ENCODE measurements at places on chromosomes 13 and 19. TPM values are rescaled to one million over a fixed set of nuclear protein-coding genes. Genes with fewer than 3 reads are reported as not detected.

Gene POU4F1
- total RNA-seq, result not detected

Gene JSRP1
- total RNA-seq, result 0.27 TPM

Gene FLT3
- total RNA-seq, result not detected

Gene TMC4
- total RNA-seq, result 0.27 TPM

Gene METTL21C
- 1.8 TPM for total RNA-seq

Gene PALM3
- not detected for total RNA-seq

Gene KLK14
- not detected for total RNA-seq

Gene LGALS14
- total RNA-seq, result not detected

Gene RXFP2
- not detected for total RNA-seq

Gene CGB1
- total RNA-seq, result not detected

Gene FCAR
- total RNA-seq, result not detected

Gene SLITRK6
- total RNA-seq, result 0.18 TPM

Gene FDX2
- total RNA-seq, result 97.6 TPM

Gene PTPRS
- 126 TPM for total RNA-seq

Gene C19orf67
- 0.27 TPM for total RNA-seq

Gene ALKBH7
- total RNA-seq, result 38.3 TPM

Gene APOE
- total RNA-seq, result 1.6 TPM

Gene ZNF211
- 15.0 TPM for total RNA-seq

Gene COX7A1
- 17.0 TPM for total RNA-seq

Gene S1PR5
- 0.27 TPM for total RNA-seq

Gene LILRB2
- total RNA-seq, result not detected

Gene GARIN5A
- total RNA-seq, result not detected

Gene PLIN3
- 227 TPM for total RNA-seq

Gene TEX26
- total RNA-seq, result not detected

Gene SYDE1
- total RNA-seq, result 46.9 TPM

Gene C13orf42
- not detected for total RNA-seq

Gene SUGP2
- 35.3 TPM for total RNA-seq

Gene LRG1
- not detected for total RNA-seq

Gene ZNF442
- 0.98 TPM for total RNA-seq

Gene CABP5
- not detected for total RNA-seq

Gene ZNF816
- total RNA-seq, result 4.1 TPM

Gene C1QTNF9
- not detected for total RNA-seq

Gene F7
- total RNA-seq, result under 0.01 TPM

Gene PCP2
- total RNA-seq, result not detected

Gene CYP2A6
- not detected for total RNA-seq
